M059J (cell line): ENCODE measurements at places on chromosomes 13 and 19.

GRCh38 chr13:32545083-32545482 lies 6.5 kb upstream of the N4BP2L2 start:
- no peak for DNase-seq

GRCh38 chr19:1074544-1075283 lies 7.7 kb downstream of the ARHGAP45 start:
- DNase-seq = no peak

DNA sequence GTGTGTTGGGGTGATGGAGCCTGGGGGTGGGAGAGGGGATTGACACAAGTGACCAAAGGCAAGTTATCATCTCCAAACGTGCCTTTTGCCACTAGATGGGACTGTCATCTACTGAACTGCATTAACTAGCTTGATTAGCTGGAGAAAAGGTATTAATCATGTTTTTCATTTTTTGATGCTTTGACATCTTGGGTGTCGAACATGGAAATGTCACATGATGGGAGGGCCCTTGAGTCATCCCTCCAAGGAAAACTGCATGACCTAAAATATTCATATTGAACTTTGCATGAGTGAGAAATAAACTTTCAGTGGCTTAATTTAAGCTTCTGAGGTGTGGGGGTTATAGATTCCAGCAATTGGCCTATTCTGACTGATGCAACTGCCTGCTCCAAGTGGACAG lies 73.3 kb downstream of the ALOX5AP start:
- peak; percentile 34 for DNase-seq

GRCh38 chr19:3365093-3365835 lies 1.1 kb upstream of the NFIC start:
- DNase-seq = peak; percentile 84

- DNase-seq = peak; percentile 67
These were observed 9.7 kb upstream of the LYPD3 start for GRCh38 chr19:43474986-43475705.

GRCh38 chr13:44298314-44298713 lies 75.3 kb upstream of the SERP2 start:
- peak; percentile 33 for DNase-seq

- no peak for DNase-seq
These were observed 28.8 kb downstream of the DPRX start for GRCh38 chr19:53660584-53660983.

DNA sequence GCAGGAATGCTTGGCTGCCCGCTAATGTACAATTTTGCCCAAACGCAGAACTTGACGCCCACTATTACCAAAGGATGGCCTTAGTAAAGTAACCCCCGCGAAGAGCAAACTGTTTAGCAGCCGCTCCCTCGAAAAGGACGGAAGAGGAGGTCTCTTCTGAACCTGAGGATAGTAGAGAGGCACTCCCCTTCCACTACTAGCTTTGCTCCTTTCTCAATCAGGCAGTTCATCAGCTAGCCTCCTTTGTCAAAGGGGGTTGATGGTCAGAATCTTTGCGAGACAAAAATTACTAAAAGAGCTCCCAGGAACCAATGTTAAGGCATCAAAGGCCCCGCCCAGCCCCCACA lies 534 bp downstream of the CAB39L start:
- peak; percentile 46 for DNase-seq

DNA sequence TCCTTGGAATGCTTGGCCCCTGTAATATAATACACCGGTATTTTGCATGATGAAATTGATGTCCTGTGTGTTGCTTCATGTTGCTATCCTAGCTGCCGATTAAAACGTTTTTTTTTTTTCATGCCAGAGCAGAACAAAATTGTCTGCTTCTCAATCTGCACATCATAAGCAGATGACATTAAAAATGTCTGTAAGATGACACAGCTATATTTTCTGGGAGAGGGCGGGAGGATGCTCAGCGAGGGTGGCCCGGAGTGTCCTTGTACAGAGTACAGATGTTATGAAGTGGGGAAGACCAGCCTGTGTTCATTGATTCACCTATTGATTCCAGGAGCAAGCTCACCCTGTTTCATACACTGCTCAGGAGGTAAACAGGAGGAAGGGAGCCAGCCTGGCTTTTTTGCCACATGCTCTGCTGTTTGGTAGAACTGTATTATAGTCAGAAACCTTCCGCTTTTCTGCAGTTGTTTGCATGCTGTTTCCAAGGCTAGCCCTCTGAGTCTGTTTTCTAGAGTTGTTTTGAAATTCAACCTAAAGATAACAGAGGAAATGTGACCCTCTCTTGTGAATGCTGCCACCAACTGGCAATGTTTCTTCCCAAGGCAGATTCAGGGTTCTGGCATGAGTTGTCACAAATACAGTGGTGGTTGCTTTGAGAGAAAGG lies 4.7 kb upstream of the IRS2 start:
- peak; percentile 43 for DNase-seq

- DNase-seq = no peak
These were observed 966.7 kb downstream of the PCDH17 start for GRCh38 chr13:58598241-58598640.

- DNase-seq = peak; percentile 23
These were observed 192.2 kb downstream of the STK24 start for GRCh38 chr13:98384739-98385138.
